Fibroblast of skin of left quadriceps (primary cell): ENCODE measurements at places on chromosomes 11 and 22.

DNA sequence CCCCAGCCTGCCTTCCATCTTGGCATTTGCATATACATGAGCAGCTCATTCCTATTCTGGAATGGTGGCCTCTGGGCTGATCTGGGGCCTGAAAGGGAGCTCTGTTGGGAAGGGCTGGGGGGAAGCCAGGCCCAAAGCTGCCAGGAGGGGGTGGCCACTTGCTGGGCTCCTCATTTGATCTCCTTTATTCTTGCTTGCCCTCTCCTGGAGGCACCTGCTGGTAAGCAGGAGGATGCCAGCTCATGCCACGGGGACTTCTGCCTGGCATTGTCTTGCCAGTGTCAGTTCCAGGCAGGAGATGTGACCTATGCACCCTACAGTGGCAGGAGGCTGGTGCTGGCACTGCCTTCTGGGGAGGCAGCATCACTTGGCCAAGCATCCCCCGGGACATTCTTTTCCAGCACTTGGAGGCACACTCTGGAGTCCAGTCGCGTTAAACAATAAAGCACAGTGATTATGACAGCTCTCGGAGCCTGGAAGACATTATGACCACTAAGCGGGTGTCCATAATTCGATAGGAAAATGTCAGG is 128.3 kb downstream of the NTM start:
- no peak for DNase-seq

- no peak for DNase-seq
Measured at GRCh38 chr22:35609261-35609660, 7.9 kb downstream of the MB start.

DNA sequence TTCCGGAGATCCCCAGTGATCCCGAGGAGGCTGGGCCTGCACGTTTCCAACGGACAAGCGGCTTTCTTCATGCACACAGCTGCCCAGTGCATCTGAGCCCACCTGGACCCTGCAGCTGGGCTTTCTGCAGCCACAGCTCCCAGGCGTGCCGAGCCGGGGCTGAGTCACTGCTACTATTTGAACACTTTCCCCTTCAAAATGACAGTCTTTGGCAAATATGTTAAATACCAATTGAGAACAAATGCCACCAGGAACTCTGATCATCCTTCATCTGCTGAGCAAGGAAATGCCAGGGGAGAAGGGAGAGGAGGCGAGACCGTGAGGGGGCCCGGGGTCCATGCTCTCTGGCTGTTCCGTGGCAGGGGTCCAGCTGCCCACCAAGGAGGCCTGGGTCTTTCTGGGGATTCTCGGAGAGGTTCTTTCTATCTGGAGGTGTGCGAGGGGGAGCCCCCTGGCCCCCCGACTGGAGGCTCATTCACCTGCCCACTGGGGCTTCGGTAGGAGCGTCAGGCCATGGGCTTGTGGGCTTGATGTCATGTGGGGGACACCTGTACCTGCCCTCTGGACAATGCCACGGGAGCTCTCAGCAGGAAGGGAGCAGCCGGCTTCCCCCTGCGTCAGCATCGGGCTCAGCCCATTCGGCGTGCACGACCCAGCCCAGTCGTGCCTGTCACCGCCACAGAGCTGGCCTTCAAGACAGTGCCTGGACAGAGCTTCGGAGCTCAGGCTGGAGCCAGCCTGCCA is 159.6 kb downstream of the CTTN start:
- DNase-seq, result no peak

GRCh38 chr11:776561-777287 is 563 bp downstream of the GATD1 start:
- no peak for DNase-seq

DNA sequence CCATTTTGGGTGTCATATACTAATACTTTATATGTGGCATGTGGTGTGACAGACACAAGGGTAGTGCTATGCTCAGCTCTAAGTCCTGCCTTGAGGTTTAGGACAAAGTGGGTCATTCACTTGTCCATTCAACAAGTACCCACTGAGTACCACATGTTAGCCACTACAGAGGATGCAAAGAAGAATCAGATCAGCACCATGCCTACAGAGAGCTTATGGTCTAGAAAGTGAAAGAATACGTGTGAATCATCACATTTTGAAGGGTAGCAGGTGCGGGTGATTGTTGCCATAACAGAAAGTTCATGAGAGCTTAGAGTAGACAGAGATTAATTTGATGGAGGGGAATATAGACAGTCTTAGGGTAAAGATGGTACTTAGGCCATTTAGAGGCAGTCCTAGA is 18.3 kb downstream of the CLMP start:
- DNase-seq, result no peak

DNA sequence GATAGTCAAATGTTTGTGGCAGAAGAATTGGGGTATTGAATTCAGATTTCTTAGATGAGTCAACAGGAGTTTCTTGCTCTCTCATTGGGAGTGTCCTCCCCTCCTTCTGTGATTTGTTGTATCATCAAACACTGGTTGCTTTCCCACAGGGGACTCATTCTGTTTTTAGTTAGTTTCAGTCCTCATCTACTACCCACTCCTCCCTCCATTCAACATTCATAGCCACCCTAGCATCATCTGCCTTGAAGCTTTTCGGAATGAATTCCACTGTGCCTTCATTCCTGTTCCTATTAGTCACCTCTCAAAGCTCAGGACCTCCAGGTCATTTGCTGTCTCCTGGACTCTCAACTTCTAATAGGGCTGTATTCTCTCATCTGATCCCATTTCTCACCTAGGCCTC is 31.5 kb upstream of the RAB38 start:
- no peak for DNase-seq

DNA sequence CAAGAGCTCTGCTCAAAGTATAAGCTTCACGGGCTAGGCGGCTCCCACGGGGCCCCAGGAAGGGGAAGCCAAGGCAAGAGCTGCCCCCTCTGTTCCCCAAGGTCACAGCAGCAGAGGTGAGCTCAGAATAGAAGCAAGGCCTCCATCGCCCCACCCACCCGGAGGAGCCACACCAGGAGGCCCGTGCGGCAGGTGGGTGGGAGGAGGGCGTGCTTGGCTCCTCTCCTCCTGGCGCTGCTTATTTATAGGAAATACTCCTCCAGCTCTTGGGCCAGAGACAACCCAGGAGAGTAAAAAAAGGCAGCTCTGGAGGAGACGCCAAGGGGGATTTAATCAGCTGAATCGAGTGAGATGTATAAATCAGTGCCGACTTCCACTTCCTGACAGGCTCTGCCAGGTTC is 87.8 kb downstream of the FEZ1 start:
- no peak for DNase-seq

DNA sequence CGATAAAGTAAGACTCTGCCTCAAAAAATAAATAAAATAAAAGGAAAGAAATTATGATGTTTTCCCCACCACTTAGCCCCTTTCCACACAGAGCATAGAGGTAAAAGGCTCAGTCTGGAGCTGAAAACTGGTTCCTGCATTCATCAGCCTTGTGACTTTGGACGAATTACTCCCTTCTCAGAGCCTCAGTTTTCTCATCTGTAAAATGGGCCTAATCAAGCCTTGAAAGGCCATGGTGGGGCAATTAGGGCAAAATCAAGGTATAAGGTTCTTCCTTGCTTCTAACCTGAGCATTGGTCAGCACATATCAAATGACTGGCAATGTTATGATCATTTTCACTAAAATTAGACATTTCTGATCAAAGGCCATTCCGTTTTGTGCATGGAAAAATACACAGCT is 417.7 kb downstream of the MN1 start:
- no peak for DNase-seq

DNA sequence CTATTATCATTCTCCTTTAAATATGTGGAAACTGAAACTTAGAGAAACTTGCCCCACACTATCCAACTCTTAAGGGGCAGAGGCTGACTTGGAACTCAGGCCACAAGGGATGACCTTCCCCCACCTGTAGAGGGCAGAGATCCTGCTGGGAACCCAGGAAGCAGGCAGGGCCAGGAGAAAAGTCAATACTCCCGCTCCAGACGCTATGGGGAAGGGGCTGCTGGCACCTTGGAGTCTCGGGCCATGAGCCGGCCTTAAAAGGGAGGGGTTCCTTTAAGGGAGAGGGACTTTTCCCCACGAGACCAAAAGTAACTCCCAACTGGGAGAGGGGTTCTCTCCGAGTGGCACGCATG is 620 bp upstream of the ANO5 start:
- DNase-seq, result no peak

GRCh38 chr11:45048313-45048841 is 97.7 kb upstream of the TP53I11 start:
- no peak for DNase-seq

DNA sequence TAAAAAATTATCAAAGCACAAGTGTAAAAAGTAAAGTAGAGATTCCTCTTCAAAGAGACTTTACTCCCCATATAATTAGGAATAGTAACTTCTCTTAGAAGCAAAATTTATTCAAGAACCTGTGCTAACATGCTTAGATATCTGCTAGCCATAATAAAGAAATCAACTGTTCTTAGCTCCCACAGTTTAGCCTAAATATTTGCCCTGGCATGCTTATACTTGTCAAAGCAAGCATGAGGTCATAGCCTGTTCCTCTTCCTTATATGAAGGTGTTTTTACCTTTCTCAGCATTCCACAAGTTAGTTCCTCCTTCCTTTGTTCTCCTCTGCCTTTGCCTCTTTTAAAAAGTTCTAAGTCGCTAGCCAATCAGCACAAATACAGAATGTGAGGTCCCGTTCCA is 30.3 kb downstream of the RIC3 start:
- no peak for DNase-seq

DNA sequence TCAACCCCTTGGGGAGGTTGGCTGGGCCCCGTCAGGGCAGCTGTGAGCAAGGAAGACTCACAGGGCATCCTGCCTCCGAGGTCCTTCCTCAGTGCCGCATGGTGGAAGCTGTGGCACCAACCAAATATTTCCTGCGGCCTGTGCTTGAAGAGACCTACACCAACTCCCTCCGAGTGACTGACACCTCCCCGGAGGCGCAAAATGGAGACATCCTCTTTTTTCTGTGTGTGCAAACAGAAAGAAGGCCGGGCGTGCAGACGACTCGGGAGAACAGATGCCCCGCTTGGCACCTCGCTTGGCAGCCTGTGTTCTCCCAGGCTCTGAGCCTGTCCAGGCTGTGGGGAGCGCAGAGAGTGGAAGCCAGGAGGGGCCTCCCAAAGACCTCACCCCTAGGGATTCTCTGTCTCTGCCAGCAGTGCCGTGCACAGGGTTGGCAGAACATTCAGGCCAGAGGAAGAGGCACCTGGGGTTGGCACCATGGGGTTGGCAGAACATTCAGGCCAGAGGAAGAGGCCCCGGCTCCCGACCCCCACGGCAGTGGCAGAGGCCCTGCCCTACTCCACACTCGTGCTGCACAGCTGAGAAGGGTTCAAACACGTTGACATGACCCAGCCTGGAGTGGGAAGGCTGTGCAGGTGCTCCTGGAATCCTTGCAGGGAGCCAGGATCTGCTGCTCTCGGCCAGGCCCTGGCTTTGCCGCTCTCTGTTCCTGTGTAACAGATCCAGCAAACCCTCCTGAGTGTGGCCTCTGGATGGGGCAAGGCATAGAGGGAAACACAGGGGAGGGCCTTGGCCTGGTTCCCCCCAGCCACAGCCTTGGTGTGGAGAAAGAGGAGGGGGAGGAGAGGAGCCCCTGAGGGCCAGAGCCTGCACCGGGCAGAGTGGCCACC is 805.5 kb downstream of the BRD1 start:
- no peak for DNase-seq

GRCh38 chr11:85941380-85941973 is 86.3 kb downstream of the CCDC83 start:
- DNase-seq, result peak; percentile 27

DNA sequence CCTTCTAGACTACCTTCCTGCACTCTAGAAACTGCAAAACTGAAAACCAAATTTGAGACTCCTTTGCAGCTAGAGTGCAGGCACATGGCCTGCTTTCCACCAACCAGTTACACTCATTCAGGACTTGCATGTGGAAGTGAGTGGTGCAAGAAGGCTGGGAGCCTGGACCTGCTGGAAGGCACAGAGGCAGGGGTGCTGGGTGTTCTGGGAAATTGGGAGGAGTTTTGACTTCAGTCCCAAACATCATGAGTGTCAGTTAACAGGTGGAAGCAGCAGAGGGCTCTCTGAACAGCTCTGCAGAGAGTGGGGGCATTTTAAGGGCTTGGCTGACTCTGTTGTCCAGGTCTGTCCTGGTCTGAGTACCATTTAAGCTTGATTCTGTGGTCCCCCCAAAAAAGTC is 49.3 kb upstream of the SYT13 start:
- DNase-seq, result no peak

- DNase-seq, result no peak
Measured at GRCh38 chr22:37095113-37095512, 14.4 kb downstream of the TMPRSS6 start.

GRCh38 chr11:115566180-115566764 is 62.1 kb upstream of the CADM1 start:
- DNase-seq, result no peak

- peak; percentile 11 for DNase-seq
Measured at GRCh38 chr22:22431271-22432220, 77.0 kb downstream of the ZNF280B start.

DNA sequence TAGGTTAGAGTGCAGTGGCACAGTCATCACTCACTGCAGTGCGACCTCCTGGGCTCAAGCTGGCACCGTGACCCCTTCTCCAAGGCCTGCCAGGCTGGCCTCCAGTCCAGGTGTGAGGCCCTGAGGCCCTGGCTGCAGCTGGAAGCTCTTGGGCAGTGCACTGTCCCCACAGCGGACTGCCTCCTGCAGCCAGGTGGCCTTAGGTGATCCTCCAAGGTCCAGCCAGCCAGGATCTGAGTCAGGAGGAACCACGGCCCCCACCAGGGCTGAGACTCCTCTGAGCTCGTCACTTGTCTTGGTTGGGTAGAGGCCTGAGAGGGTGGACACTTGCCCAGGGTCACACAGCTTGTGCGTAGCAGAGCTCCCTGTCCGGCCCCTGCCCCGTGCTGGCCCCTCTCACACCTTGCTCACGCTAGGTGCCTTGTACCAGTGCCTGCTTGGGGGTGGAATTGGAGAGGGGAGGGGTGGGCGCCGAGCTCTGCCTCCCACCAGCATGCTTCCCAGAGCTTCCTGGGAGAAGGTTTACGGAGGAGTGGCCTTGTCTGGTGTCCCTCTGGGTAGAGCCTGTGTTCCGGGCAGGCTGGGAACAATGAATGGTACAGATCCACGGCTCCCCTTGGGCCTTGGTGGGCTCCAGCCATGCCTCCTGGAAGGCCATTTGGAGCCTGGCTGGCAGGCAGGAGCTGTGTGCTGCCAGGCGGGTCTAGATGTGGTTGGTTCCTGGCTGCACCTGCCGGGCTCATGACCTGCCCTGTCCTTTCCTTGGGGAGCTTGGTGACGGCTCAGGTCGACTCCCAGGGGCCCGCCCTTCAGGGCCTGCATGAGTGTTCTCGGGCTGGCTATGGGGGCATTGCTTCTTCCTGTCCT is 20.6 kb downstream of the KCNQ1 start:
- DNase-seq, result no peak

- no peak for DNase-seq
Measured at GRCh38 chr22:22450343-22450839, 58.2 kb downstream of the ZNF280B start.

DNA sequence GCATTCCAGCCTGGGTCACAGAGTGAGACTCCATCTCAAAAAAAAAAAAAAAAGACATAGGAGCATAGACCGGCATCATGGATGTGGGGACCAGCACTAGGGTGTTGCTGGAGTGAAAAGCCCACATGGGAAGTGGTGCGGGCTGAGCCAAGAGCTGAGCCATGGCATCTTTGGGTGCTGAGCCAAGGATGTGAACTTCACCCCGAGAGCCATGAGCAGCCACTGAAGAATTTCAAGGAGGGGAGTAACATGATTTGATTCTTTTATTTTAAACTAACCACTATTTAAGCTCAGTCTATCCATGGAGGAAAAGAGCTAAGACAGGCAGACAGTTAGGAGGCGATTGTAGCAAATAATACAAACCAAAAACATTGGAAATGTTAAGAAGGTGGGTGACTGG is 57.4 kb downstream of the AHNAK start:
- DNase-seq, result no peak

- DNase-seq, result peak; percentile 85
Measured at GRCh38 chr11:95512177-95512576, 277.4 kb downstream of the FAM76B start.
